ENCODE measurements at places on chromosomes 6 and 20. TPM values are rescaled to one million over a fixed set of nuclear protein-coding genes. Genes with fewer than 3 reads are reported as not detected.

The COQ3 gene
- total RNA-seq, result 4.3 TPM

The DSP gene
- 79.1 TPM for total RNA-seq

The CNPY3 gene
- total RNA-seq, result 88.9 TPM

The SLC22A16 gene
- total RNA-seq, result not detected

The PHACTR3 gene
- total RNA-seq, result 6.9 TPM

The CDH22 gene
- total RNA-seq, result 0.09 TPM

The BMP2 gene
- total RNA-seq, result 55.8 TPM

The BTN2A1 gene
- total RNA-seq, result 23.4 TPM

The WFDC12 gene
- total RNA-seq, result not detected

The SLC4A11 gene
- 4.8 TPM for total RNA-seq
